Fibroblast of the conjunctiva (primary cell): ENCODE measurements at places on chromosomes 11 and 22.

DNA sequence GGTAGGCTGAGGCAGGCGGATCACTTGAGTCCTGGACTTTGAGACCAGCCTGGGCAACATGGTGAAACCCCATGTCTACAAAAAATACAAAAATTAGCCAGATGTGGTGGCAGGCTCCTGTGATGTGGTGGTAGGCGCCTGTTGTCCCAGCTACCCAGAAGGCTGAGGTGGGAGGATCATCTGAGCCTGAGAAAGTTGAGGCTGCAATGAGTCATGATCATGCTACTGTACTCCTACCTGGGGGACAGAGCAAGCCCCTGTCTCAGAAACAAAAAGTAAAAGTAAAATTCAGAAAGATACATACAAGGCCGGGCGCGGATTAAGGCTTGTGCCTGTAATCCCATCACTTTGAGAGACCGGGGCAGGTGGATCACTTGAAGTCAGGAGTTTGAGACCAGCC lies 6.3 kb downstream of the LDHAL6A start:
- DNase-seq: no peak

GRCh38 chr22:36550701-36551495 lies 21.9 kb upstream of the EIF3D start:
- DNase-seq: no peak

GRCh38 chr11:75577207-75577606 lies 15.2 kb downstream of the SERPINH1 start:
- DNase-seq: no peak

GRCh38 chr22:50702261-50702671 lies 29.6 kb downstream of the SHANK3 start:
- no peak for DNase-seq

GRCh38 chr22:29256606-29257325 lies 11.0 kb downstream of the RHBDD3 start:
- no peak for DNase-seq

GRCh38 chr22:46679706-46680269 lies 58.3 kb downstream of the CERK start:
- no peak for DNase-seq

GRCh38 chr11:64839335-64839734 lies 5.1 kb downstream of the CDC42BPG start:
- DNase-seq: no peak

DNA sequence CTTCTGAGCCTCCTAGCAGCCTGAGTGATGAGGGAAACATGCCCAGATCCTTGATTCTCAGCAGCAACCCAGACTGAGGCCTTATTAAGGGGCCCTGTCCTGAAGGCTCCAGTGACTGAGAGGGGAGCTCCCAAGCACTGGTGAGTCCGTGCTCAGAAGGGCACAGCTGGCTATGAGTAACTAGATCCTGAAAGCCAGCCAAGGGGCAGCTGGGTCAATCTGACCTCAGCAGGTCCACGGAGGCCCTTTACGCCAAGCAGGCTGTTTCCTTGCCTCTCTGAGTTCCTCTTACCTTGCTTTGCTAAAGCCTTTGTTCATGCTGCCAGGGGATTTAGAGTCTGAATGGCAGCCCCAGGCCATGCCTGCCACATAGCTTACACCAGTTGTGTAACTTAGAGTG lies 19.3 kb upstream of the MIEF1 start:
- no peak for DNase-seq

GRCh38 chr11:129815596-129816461 lies at the start of gene TMEM45B:
Gene TMEM45B (plus strand): TSS chr11:129815848. CDS start chr11:129852483, 36,635 bp downstream.
- DNase-seq: no peak

DNA sequence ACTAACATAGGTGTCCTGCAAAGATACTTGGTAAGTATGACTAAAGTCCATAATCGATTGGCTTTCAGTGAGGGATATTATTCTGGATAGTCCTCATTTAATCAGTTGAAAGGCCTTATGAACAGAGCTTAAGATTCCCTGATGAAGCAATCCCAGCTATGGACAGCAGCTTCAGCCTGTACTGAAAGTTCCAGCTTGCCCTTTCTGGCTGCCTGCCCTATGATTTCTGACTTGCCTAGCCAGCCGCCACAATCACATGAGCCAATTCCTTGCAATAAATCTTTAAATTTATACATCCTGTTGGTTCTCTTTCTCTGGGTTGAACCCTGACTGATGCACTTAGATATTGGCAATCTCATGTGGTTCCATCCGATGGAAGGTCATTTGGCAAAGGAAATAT lies 759.0 kb upstream of the API5 start:
- DNase-seq: no peak

DNA sequence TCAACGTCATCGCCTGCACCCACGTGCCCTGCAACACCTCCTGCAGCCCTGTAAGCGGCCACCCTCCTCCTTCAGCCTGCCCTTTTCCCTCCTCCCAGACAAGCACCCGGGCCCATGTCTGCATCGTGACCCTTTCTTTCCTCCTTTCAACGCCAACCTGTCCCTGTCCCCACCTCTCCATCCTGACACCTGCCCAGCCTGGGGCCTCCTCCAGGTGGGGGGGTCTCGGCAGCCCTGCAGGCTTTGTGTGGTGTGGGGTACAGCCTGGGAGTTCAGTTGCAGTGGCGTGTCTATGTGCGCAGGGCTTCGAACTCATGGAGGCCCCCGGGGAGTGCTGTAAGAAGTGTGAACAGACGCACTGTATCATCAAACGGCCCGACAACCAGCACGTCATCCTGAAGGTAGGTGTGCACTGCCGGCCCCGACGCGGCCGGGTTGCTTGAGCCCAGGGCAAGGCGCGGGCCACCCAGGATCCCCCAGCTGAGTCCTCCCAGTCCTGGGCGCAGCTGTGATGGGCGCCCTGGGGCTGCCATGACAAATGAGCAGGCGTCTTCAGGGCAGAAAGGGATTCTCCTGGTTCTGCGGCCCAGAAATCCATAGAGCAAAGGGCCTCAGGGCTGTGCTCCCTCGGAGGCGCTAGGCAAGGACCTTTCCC lies 33.7 kb downstream of the MUC2 start:
- DNase-seq: no peak

DNA sequence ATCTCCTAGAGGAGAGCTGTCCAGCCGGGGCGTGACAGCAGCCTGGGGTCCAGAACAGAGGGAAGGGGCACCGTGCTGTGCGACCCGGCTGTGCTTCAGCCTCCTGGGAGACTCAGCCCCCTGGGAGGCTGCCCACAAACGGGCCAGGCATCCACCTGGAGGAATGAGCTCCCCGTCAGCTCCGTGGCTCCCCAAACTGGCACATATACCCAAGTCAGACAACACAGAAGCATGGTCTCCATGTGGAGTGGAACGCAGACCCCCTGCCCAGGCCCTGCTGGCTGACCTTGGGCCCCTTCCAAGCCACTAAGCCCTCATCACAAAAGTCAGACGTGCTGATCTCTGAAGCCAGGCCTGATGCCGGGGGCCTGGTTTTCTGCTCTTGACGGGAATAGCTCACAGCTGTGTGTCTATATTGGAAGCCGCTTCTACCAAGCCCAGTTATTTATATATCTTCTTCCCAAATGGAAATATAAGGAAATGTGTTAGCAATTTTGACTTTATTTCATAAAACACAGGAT lies 91.7 kb downstream of the BRD1 start:
- no peak for DNase-seq

GRCh38 chr11:102589047-102589459 lies 36.1 kb downstream of the MMP20 start:
- no peak for DNase-seq

- no peak for DNase-seq
Observed at GRCh38 chr11:64810891-64811272, 531 bp upstream of the MEN1 start.

DNA sequence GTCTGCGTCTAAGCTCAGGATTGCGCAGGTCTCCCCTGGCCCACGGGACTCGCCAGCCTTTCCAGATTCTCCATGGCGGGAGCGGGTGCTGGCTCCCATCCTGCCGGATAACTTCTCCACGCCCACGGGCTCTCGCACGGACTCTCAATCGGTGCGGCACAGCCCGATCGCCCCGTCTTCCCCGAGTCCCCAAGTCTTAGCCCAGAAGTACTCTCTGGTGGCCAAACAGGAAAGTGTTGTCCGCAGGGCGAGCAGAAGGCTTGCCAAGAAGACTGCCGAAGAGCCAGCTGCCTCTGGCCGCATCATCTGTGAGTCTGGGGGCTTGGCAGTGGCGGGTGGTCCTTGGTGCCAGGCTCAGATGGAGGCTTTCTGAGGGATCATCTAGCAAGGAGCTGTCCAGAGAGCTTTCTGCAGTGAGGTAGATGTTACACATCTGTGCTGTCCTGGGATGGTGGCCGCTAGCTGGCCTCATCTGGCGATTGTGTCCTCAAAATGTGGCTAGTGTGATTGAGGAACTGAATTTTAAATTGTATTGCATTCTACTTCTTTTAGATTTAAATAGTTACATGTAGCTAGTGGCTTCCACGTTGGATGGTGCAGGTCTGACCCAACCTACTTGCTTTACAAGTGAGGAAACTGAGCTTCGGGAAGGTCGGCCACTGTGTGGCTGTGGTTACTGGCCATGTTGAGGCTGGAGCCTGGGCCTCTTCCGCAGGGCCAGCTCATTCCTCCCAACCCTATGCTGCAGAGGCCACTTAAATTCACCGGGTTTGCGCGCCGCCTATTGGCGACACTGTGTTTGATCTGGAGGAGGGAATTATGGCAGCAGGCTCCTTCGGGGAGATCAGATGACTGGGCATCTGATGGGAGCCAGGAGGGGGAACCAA lies 6.7 kb downstream of the INCENP start:
- DNase-seq: no peak

GRCh38 chr11:47233051-47233450 lies 15.6 kb downstream of the ACP2 start:
- DNase-seq: no peak

- no peak for DNase-seq
Observed at GRCh38 chr11:60511393-60511792, 3.8 kb upstream of the MS4A13 start.

- no peak for DNase-seq
Observed at GRCh38 chr11:72617080-72617762, 57.0 kb downstream of the PDE2A start.

DNA sequence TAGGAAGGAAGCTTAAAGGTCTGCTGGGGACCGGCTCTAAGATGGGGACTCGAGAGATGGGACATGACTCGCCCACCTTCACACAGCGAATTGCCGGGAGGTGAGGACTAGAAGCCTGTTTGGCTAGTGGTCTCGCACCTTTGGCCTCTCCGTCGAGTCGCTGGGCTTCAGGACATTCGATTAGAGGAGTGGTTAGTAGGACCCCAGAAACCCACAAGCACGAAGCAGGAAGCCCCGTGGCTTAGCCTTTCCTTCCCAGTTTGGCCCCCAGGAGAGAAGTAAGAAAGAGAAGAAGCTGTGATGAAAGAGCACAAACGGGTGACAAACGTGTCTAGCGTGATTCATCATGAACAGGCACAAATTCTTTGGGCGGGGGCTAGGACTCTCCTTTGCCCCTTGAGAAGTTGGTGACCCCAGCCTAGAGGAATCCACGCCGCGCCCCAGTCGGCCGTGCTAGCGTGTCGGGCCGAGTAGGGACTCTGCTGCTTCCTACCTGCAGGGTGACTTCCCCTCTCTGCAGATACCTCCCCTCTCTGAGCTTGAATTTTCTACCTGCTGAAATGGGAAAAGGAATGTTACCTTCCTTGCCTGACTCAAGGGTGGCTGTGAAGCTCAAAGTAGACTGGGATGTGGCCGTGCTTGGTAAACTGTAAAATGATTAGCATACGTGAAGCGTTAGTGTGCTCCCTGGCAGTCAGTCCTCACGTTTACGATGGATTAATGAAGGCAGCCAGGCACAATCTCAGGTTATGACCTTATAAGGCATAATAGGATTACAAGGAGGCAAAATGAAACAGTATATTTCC lies 1.1 kb upstream of the ADM start:
- no peak for DNase-seq

DNA sequence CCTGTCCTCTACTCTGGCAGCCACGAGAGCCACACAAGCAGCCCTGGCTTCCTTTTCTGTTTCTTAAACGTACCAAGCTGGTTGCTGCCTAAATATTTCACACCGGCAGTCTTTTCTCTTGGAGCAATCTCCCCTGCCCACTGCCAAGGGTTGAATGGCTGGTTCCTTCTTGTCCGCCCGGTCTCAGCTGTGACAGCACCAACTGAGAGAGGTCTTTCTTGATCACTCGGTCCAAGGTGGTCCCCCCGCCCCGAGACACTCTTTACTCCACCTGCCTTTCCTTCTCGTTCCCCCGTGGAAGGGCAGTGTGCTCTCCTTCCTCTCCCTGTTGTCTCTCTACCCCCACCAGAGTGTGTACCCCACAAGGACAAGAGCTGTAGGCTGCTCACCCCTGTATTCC lies 33.7 kb upstream of the IGSF9B start:
- no peak for DNase-seq

GRCh38 chr22:30116362-30117117 lies 36.3 kb downstream of the HORMAD2 start:
- peak; percentile 6 for DNase-seq

DNA sequence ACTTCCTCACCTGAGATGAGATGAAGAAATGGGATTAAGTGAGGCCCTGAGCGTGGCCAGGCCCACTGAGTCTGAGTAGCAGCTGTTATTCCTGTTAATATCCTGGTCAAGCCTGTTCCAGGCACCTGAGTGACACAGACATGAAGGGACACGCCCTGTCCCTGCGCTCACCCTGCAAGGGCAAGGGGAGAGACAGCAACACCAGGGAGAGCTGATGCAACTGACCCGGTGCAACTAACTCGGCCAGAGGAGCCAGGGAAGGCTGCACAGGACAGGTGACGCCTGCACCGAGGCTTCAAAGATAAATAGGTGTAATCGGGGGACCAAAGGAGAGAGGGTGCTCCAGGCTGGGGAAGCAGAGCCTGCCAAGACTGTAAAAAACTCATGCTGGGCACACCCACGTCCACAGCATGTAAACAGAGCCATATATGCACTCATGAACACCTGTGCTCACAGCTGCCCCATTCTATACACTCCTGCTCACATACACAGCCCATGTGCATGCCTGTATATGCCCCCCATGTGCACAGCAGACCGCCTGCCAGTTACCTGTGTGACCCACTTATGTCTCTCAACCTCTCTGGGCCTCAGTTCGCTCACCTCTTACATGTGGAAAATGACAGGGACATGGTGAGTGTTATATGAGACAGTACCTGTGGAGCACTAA lies 22.8 kb upstream of the GCAT start:
- no peak for DNase-seq

DNA sequence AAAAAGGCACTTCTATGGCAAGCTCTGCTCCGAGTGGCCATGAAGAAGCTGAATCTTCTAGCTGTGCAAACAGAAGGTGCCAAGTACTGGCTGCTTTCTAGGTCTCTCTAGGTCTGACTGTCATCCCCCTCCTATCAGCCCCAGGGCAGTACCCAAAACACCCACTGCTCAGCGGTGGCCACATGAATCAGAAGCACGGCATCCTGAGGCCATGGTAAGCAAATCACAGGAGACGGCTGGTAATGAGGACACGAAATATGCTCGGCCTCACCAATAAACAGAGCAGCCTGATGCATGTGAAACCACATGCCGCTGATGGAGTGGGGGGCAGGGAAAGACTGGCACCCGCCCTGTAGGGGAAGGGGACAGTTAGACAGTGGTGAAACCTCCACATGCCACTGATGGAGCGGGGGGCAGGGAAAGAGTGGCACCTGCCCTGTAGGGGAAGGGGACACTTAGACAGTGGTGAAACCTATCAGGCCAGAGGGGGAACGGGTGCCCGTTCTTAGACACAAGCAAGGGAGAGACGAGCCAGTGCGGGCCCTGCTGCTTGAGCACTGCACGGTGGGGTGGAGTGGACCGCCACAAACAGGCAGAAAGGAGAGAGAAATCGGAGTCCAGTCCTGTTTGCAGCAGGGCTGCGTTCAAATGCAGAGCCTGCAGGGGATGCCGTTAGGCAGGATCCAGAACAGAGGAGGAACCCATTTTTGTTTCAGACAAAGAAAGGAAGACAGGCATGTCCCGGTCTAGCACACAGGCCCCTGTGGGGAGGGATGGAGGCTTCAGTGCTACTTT lies 29.9 kb upstream of the MOB2 start:
- no peak for DNase-seq

- no peak for DNase-seq
Observed at GRCh38 chr22:19766240-19766510, 5.6 kb downstream of the TBX1 start.
